NCI-H524 (cell line): ENCODE measurements at places on chromosomes 5 and 9.

DNA sequence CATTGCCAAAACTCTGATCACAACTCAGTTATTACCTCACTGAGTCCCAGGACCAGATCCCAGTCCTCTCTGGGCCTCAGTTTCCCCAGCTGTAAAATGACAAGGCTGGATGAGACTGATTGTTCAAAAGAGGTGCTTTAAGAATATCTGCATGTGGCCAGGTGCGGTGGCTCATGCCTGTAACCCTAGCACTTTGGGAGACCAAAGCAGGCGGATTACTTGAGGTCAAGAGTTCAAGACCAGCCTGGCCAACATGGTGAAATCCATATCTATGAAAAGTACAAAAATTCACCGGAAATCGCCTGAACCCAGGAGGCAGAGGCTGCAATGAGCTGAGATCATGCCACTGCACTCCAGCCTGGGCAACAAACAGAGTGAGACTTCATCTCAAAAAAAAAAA, 8.3 kb downstream of the ATOX1 start:
- DNase-seq: no peak

- no peak for DNase-seq
These were observed 136.6 kb downstream of the PAX5 start for GRCh38 chr9:36897478-36897877.

DNA sequence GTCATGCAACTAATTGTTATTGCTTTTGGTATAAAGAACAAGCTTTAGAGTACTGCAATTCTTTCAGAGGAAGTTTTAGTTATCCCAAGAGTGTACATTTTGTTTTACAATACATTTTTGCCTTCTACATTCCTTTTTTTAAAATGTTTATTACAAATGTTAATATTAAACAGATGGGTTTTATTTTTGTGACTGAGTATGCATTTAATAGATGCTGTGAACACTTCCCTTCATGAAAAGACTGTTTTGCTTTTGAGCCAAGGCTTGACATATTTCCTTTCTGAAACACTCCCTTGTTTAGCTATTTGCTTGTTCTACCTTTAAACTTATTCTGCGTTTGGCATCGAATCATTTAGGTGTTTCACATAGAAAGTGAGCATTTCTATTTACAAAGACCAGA, 14.8 kb upstream of the ZNF474 start:
- DNase-seq: no peak

DNA sequence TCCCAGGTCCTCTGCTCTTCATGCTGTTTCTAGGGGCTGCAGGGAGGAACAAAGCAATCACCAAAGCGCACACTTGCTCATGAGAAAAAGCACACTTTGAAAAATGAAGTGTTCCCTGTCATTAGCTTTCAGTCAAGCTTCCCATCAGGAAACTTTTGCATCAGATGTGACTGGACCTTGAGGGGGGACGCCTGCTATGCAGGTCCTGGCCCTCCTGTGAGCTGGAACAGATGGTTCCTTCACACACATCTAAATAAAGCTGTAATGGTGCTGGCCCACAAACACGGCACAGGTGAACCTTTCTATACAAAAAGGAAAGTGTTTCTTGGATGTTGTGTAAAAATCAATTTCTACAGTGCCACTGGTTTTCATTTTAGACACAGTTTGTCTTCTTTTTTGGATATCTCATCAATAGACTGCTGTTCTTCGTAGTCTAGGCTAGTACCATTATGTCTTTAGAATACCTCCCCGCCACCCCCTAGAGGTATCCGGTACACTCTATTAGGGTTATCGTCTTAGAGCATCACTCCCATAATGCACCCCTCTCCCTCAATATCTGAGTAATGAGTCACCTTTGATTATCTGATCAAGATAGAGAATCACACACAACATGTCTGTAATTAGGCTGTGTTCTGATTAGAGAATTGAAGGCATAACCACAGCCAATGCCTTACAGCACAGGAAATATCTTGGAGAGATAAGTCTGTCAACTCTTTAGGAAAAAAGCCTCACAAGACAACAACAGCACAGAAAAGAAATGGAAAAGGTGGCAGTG, 266.3 kb downstream of the TLR4 start:
- DNase-seq: no peak

- DNase-seq: no peak
These were observed 19.6 kb downstream of the MRPL36 start for GRCh38 chr5:1779782-1780613.
